ENCODE measurements at places on chromosomes 4 and X. TPM values are rescaled to one million over a fixed set of nuclear protein-coding genes. Genes with fewer than 3 reads are reported as not detected.

- no peaks in the 10 kb centered on the region for H3K4me1 ChIP-seq
- H3K27me3 ChIP-seq = peaks cover 37% of the 10 kb centered on the region
- no peaks in the 10 kb centered on the region for H3K36me3 ChIP-seq
- no peak overlapping the region for H3K27ac ChIP-seq
Measured at GRCh38 chrX:104270212-104270611, 15.5 kb upstream of the ESX1 start.

DNA sequence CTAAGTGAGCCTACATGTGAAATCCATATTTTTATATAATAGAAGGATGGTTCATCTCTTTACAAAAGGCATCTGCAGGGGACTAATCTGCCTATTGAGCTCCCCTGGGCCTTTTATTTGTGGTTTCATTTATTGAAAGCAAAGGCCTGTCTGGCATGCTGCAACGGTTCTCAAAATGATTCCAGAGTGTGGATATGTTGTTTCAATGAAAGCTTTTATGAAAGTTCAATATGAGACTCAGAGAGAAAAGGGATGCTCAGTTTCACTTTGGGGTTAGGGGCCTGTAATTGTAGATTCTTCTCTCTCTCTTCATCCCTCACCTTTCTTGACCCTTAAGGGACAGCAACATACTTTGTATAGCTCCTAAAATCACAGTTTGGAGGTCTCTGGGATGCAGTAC lies 204.2 kb upstream of the CASK start:
- DNase-seq = no peak
- no peaks in the 10 kb centered on the region for H3K4me1 ChIP-seq
- no peaks in the 10 kb centered on the region for H3K36me3 ChIP-seq
- no peak overlapping the region for H3K4me3 ChIP-seq
- H3K27ac ChIP-seq = no peak overlapping the region

The BTK gene
- total RNA-seq = 0.31 TPM

The BMP3 gene
- 0.10 TPM for total RNA-seq

DNA sequence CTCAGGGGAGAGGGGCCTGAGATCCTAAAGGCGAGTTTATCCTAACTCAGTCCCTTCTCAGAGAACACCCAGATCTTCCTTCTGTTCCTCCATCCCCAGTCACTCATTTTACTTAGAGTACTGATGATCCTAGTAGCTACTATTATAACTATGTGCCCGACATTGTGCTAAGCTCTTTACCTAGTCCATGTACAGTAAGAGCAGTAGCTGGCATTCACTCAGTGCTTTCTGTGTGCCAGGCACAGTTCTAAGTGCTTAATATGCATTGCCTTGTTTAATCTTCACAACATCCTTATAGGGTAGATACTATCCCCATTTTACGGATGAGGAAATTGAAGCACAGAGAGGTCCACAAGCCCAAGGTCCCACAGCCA lies 58.3 kb downstream of the FRMPD3 start:
- H3K27me3 ChIP-seq = peaks cover 58% of the 10 kb centered on the region
- H3K4me3 ChIP-seq = peak overlapping the region; percentile 54
- no peaks in the 10 kb centered on the region for H3K36me3 ChIP-seq
- no peaks in the 10 kb centered on the region for H3K4me1 ChIP-seq
- no peak overlapping the region for H3K27ac ChIP-seq
- DNase-seq = no peak

- H3K4me1 ChIP-seq = peaks cover 63% of the 10 kb centered on the region
- no peak for DNase-seq
- H3K27me3 ChIP-seq = peaks cover 11% of the 10 kb centered on the region
- H3K36me3 ChIP-seq = no peaks in the 10 kb centered on the region
- H3K27ac ChIP-seq = peak overlapping the region; percentile 79
Measured at GRCh38 chr4:186687265-186687664, 36.4 kb downstream of the FAT1 start.

The CLDN2 gene
- total RNA-seq = not detected

DNA sequence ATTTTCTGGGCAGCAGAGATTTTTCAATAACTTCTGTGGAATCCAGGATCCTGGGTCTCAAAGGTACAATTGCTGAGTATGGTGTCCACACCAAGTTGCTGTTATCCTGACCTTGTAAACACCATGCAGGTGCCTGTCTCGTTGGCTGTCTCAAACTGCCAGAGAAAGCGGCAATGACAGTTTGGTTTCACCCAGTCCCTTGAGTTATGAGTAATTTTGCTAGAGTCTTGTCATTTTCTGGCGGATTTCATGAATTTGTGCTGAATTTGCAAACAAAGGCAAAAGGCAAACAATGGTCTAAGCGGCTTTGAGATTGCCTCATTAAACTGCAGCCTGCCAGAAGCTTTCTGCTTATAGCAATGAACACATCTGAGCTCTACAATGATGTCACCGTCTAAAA lies 847.9 kb downstream of the RAB28 start:
- no peak overlapping the region for H3K27ac ChIP-seq
- no peaks in the 10 kb centered on the region for H3K27me3 ChIP-seq
- H3K4me1 ChIP-seq = no peaks in the 10 kb centered on the region
- H3K36me3 ChIP-seq = peaks cover 10% of the 10 kb centered on the region
- DNase-seq = no peak

DNA sequence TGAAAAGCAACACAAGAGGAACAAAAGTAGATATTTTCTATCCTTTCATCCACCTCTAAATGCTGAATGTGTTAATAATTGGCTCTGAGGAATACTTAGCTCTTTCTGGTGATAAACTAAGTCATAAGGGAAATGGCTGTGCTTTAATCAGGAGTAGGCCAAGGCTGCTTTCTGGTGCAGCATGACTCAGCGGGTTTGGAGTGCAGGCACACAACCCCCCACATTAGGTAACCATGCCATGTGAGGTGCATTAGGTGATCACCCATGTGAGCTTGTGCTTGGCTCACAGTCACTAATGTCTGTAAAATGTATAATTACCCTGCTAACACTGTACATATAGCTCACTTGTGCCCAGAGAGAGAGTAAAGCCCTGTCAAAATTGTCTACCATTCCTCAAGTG lies 57.2 kb downstream of the USP38 start:
- H3K4me3 ChIP-seq = no peak overlapping the region
- H3K27ac ChIP-seq = no peak overlapping the region
- no peaks in the 10 kb centered on the region for H3K27me3 ChIP-seq
- peaks cover 4% of the 10 kb centered on the region for H3K36me3 ChIP-seq
- no peak for DNase-seq
- no peaks in the 10 kb centered on the region for H3K4me1 ChIP-seq

The LNX1 gene
- 7.3 TPM for total RNA-seq

DNA sequence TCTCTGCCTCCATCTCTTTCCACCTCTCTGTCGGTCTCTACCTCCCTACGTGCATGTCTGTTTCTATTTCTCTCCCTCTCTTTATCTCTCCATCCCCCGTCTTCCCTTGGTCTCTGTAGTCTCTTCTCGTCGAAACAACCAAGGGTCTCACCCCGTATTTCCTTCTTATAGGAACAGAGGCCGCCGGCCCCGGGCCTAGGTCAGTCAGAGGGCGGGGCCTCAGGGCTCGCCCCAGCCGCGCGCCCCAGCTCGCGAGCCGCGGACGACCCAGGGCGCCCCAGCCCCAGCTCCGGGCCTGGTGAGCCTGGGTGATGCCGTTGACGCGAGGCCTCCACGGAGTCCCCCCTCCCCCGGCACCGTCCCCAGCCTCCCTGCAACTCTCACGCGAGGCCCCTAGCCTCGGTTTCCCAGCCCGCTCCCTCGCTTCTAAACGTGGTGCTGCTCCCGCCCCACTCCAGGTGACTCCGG lies 6.6 kb downstream of the TIMM17B start:
- peak; percentile 57 for DNase-seq
- no peak overlapping the region for H3K27ac ChIP-seq
- no peaks in the 10 kb centered on the region for H3K36me3 ChIP-seq
- 0 out of 2 replicates have a peak, but pooled peaks cover 3% of the 10 kb centered on the region for H3K4me1 ChIP-seq

GRCh38 chr4:187602339-187603092 lies 393.1 kb upstream of the ZFP42 start:
- H3K27me3 ChIP-seq = no peaks in the 10 kb centered on the region
- H3K4me1 ChIP-seq = peaks cover 8% of the 10 kb centered on the region
- no peak for DNase-seq

GRCh38 chrX:29545878-29546277 lies 669.5 kb upstream of the MAGEB2 start:
- peaks cover 17% of the 10 kb centered on the region for H3K4me1 ChIP-seq
- no peaks in the 10 kb centered on the region for H3K36me3 ChIP-seq
- no peak overlapping the region for H3K4me3 ChIP-seq
- no peak for DNase-seq
- H3K27ac ChIP-seq = no peak overlapping the region
- no peaks in the 10 kb centered on the region for H3K27me3 ChIP-seq

- H3K36me3 ChIP-seq = no peaks in the 10 kb centered on the region
- DNase-seq = no peak
- H3K4me1 ChIP-seq = no peaks in the 10 kb centered on the region
- no peaks in the 10 kb centered on the region for H3K27me3 ChIP-seq
- no peak overlapping the region for H3K27ac ChIP-seq
Measured at GRCh38 chrX:100081503-100081902, 328.6 kb downstream of the PCDH19 start.

DNA sequence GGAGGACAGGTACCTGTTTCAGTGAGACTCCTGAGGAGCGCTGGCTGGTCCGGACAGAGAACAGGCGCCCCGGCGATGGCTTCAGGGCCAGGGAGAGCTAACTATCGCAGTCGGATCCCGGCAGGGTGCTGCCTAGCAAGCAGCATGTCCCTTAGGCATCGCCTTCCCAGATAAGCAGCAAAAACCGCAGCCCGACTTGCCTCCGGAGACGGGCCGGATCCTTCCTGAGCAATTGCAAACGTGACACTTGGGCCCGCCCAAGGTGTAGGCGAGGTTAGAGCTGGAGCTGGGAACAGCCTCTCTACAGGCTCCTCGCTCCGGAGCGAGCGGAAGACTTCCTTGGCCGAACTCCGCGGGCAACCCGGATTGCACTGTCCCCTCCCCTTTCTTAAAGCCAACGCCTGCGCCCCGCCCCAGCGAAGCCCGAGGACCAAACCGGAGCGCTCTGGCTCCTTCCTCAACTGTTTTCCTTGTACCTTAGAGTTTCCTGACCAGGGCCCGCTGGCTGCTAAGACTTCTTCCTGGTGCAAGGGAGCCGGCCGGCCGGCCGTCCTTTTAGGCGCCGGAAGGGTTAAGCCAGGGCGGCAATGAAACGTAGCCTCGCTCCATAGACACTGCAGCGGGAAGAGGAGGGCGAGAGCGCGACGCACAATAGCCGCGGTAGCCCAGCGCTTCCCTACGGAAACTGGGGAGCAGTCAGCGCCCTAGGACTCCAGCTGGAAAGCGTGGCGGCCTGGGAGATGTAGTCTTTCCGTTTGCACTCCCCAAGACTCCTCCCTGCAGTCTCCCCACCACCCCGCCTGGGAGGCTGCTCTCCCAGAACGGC lies at the start of gene OPHN1:
Gene OPHN1, minus strand, starts transcription at position 341 of the 826 bp plus-strand sequence. CDS start 475 bp downstream, outside the sequence.
- peak; percentile 89 for DNase-seq
- no peaks in the 10 kb centered on the region for H3K36me3 ChIP-seq
- H3K27me3 ChIP-seq = no peaks in the 10 kb centered on the region
